Fibroblast of upper back skin (primary cell): ENCODE measurements at places on chromosomes 13 and 19.
A peak's percentile ranks its signal among the peaks of the same experiment; 100 is the strongest.

- no peak for DNase-seq
These were observed 302.4 kb downstream of the DCT start for GRCh38 chr13:94177041-94177440.

DNA sequence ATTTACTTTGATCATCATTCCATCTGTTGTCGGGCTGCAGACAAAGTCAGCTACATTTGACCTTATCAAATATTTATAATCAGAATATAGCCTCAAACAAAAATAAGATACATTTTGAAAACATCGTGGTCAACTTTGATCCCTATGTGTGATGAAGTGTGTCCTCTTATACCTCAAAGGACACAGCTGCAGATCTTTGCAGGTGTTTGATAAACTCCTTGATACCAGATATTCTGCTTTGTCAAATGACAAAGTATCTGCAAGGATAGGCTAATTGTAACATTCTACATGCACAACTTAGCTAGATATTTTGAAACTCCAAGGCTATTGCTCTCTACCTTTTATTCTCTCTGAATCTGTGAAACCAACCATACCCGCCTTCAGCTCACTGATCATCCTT lies 44.0 kb downstream of the PHF11 start:
- no peak for DNase-seq

- no peak for DNase-seq
These were observed 370.6 kb downstream of the TSHZ3 start for GRCh38 chr19:30978639-30979038.

GRCh38 chr19:2804156-2805004 lies 15.3 kb upstream of the ZNF554 start:
- DNase-seq = no peak

- no peak for DNase-seq
These were observed 23.1 kb downstream of the TBC1D4 start for GRCh38 chr13:75458696-75459422.

GRCh38 chr13:25059958-25060357 lies 36.0 kb upstream of the PABPC3 start:
- DNase-seq = no peak

- DNase-seq = no peak
These were observed 50.6 kb upstream of the PCDH20 start for GRCh38 chr13:61466280-61466679.

- no peak for DNase-seq
These were observed 139.4 kb downstream of the HS6ST3 start for GRCh38 chr13:96229356-96229755.

DNA sequence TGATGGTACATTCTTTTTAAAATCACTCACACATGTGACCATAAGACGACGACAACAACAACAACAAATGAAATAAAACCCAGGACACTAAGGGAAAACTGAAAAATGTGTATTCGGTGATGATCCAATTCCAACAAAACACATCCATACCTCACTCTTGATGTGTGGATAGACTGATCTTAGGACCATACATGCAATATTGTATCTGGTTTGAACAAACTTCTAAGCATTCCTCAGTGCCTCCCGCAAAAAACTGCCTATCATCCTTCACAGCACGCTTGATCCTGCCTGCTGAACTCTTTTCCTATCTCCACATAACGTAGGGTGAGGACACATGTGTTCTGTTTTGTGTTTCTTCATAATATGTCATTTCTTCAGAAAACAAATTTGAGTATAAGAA lies 415.2 kb downstream of the KCTD12 start:
- DNase-seq = no peak

GRCh38 chr19:51903192-51903591 lies 1.6 kb downstream of the ZNF649 start:
- DNase-seq = no peak

- no peak for DNase-seq
These were observed 86.1 kb downstream of the PTPRS start for GRCh38 chr19:5254543-5254942.

DNA sequence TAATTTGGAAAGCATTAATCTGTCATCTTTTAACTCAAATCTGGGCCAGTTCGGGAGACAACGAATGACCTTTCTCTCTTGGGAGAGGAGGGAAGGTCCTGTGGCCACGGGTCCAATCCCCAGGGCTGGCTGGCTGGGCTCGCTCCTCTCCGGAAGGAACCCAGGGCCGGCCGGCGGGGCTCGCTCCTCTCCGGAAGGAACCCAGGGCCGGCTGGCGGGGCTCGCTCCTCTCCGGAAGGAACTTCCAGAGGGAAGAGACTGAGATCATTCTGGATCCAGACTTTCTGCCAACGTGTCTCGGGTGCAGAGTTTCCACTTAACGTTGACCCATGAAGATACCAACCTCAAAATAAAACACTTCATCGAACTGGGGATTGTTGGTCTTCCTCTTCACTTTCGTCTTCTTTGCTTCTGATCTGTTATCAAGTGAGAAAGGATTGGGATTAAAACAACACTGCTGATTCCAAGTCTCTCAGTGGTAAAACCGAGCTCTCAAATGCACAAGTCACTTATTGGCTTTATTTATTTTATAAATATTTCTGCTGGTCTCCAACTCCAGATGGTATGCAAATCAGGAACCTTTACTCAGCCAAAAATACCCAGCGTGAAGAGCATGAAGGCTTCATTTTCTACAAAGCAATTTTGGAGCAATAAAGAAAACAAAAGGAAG lies 53.3 kb upstream of the C13orf46 start:
- DNase-seq = peak; percentile 36

DNA sequence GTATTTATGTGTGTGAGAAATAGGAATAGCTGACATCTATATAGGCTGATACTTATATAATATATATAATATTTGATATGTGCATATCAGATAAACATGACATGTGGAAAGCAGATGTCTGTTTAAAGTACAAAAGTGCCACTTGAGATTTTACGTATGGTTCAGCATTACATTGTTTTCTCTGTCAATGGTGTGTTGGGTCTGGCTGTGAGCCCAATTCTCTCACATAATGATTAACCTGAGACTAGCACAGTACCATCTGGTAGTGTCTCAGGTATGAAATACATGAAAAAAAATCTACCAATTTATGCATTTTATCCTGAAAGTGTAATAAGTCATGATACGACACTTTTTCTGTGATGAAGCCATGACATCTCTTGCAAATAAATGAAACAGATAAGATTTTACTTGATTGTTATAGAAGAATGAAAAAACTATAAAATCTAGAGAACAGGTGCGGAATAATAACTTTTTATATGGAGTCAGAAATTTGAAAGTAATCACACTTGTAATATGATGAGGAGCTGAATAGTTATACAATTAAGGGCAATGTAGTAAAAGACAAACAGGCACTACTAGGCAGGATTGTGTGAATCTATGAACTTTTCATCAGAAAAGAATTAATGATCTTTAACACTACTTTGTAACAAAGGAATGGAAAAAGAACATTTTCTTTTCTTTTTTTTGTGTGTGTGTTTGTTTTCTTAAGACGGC lies 1405.0 kb downstream of the OLFM4 start:
- DNase-seq = no peak

- DNase-seq = no peak
These were observed 172.6 kb upstream of the ATXN8OS start for GRCh38 chr13:69935043-69935442.

GRCh38 chr13:50167224-50167947 lies 152.1 kb downstream of the KCNRG start:
- DNase-seq = no peak

GRCh38 chr19:43148233-43148632 lies 38.1 kb downstream of the PSG5 start:
- peak; percentile 31 for DNase-seq

GRCh38 chr19:44596428-44597130 lies 16.8 kb upstream of the IGSF23 start:
- no peak for DNase-seq

- DNase-seq = no peak
These were observed 11.1 kb upstream of the NFIX start for GRCh38 chr19:12984143-12984627.

GRCh38 chr19:32471811-32472210 lies 66.2 kb downstream of the DPY19L3 start:
- DNase-seq = no peak

DNA sequence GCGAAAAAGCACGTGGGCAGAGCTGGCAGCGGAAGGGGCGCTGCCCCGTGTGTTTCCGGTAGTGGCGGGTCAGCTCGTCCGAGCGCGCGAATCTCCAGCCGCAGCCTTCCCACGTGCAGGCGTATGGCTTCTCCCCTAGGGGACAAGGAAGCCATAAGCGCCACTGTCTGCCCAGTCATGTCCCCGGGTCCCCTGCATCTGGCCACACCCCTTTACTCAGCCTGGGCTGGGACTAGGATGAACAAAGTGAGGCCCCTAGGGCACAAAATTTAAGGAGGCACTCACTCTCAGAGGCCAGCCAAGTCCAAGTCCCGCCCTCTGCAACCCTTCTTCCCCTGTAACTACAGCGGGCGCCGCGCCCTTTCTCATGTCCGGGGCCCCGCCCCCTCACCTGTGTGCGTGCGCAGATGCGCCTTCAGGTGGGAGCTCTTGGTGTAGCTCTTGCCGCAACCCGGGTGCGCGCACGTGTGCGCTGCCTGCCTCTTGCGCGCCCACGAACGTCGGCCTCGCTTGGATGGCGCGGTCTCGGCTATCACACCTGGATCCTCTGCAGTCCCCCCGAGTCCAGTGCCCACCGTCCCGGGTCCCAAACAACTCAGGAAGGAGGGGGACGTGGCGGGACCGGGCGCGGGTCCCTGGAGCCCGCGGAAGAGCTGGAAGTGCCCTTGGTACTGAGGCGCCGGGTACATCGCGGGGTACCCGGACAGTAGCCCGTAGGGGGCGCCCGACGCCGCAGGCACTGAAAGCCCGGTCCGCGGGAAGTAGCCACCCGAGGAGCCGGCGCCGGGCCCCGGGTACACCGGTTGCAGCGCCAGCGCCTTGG lies 1.9 kb downstream of the KLF1 start:
- DNase-seq = peak; percentile 21

DNA sequence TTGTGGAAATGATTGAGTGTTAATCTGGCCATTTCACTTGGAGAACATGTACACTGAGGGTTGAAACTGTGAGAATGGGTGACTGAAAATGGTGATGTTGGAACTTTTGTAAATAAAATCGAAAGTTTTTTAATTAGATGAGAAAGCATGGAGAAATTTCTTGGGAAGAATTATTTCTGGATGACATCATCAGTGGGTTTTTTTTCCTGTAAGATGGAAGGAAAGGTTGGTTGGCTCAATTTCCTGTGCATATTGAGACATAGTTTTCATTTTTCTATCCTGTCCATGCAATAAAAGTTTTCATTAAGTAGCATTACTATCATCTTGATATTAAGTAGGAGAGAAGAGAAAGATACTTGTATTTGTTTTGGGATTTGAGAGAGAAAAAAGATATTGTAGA lies 120.6 kb upstream of the HTR2A start:
- DNase-seq = peak; percentile 29

DNA sequence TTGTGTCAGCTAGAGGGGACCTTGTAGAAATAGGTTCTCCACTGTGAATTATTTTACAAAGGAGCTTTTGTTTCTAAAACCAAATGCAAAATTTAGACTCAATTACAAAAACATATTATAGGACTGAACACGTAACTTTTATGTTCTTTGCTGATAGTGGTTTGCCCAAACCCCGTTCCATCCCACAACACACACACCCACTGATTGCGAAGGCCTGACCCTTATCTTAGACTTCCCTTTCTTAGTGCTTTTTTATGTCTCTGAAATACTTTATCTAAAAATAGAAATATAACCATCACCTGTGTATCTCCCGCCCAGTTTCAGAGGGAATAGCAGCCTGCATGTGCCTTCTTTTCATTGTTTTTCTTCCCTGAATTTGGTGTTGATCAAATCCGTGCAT lies 13.0 kb downstream of the CCNA1 start:
- DNase-seq = no peak

DNA sequence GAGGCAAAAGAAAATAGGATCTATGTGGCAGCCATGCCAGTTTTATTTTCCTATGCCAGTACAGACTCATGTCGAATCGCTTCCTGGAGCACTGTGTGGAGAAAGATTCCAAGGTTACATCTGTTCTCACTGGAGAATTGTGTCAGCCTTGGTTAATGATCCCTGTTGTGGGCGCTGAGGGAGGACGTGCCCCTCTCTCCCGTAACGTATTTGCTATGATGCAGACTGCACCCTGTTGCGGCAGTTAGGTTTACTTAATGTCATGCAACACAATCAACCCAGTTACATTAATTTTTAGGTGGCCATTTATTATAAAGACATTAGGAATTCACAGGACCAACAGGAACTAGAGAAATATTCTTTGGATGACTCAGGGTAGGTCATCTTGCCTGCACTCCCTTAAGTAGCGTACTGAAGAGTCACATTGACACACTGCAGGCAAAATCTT lies 892.9 kb downstream of the EFNB2 start:
- peak; percentile 25 for DNase-seq

DNA sequence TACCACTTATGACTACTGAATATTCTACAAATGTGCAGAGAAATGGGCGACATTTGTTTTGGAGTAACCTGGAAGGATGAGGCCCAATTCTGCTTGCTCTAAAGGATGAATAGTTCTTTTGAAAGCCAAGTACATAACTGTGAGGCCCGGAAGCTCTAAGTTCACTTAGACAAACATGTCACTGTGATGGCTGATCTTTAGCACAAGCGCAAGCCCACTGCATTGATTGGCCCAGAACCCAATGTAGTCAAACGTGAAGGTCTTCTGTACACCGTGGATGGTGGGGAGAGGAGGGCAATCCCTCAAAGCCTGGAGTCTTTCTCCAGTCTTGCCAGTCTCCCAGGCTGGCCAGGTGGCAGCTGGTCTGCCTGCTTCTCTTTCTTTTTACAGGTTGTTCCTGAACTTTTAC lies 139.6 kb downstream of the RFC3 start:
- DNase-seq = no peak

GRCh38 chr19:17125062-17125727 lies 49.6 kb downstream of the MYO9B start:
- DNase-seq = peak; percentile 34

DNA sequence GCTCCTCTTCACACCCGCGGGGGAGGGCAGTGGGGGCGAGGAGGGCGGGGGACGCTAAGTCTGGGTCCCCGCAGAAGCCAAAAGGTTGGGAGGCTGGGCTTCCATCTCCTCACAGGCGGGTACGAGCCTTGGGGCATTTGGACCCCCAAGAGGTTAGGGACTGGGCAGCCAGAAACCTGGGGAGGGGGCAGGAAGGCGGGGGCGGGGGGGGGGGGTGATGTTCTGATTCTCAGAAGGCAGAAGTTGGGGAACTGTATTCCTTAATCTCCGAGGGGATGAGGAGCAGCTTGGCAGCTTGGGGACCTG lies 5.1 kb downstream of the BCL3 start:
- DNase-seq = no peak

GRCh38 chr19:23183251-23183650 lies 66.4 kb downstream of the ZNF730 start:
- DNase-seq = no peak

- peak; percentile 31 for DNase-seq
These were observed 82.4 kb upstream of the SGCG start for GRCh38 chr13:23098161-23098907.

DNA sequence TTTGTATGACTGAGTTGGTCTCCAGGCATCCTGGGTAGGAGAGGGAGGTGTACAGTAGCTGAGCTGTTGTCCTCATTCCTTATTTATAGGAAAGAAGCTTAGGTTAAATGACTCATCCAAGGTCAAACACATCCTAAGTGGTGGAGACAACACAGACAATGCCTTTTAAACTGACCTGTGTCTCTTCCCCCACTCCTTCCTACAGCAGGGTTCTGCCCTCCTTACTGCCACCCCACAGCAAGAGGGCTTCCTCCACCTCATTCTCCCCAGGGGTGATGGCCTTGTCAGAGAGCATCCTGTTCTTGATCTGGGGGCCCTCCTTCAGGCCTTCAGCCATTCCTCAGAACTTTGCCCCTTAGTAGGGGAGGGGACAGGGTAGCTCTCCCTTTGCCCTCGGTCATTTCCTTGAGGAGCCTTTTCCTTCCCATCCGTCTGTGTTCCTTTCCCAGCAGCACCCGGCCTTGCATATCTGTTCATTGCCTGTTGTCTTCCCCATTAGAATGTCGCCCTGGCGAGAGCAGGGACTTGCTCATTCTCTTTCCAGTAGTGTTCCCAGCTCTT lies 48.2 kb upstream of the GPI start:
- no peak for DNase-seq
